Glomerular endothelial cell (primary cell): ENCODE measurements at places on chromosomes 4 and X. TPM values are rescaled to one million over a fixed set of nuclear protein-coding genes. Genes with fewer than 3 reads are reported as not detected.

The TCEAL6 gene
- not detected in 2 replicates for total RNA-seq

The GIMD1 gene
- total RNA-seq: not detected in 2 replicates

DNA sequence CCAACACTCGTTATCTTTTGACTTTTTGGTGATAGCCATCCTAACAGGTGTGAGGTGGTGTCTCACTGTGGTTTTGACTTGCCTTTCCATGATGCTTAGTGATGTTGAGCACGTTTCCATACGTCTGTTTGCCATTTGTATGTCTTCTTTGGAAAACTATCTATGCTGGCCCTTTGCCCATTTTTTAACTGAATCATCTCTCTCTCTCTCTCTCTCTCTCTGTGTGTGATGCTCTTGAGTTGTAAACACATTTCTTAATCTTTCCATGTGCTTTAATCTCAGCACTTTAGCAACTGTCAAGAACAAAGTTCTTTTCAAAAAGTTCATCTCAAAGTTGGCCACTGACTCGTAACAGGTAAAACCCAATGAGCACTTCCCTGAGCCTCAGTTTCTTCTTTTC lies 10.5 kb downstream of the SORBS2 start:
- no peak for DNase-seq

DNA sequence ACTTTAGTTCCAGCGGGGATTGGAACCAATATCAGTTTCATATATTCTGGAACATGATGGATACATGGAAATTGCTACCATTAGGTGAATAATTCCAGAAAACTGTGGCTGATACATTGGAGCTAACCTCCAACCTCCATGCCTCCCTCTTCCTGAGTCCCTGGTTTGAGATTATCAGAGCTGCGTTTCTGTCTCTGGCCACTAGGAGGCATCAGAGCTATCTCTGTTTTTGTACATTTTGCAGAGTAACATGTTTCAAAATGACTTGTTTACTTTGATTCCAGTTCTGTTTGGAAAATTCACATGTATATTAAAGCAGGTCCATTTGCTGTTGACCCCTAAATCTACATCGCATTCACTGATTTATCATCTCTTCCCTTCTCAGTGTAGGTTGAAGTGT lies 2.4 kb upstream of the RAB40AL start:
- DNase-seq: no peak

- no peak for DNase-seq
Observed at GRCh38 chr4:121112530-121112929, 40.2 kb upstream of the NDNF start.

GRCh38 chrX:39602195-39602594 lies 495.6 kb downstream of the BCOR start:
- no peak for DNase-seq

- DNase-seq: no peak
Observed at GRCh38 chr4:183988874-183989273, 83.8 kb downstream of the STOX2 start.

- DNase-seq: no peak
Observed at GRCh38 chr4:147633113-147633512, 15.9 kb downstream of the TMEM184C start.

DNA sequence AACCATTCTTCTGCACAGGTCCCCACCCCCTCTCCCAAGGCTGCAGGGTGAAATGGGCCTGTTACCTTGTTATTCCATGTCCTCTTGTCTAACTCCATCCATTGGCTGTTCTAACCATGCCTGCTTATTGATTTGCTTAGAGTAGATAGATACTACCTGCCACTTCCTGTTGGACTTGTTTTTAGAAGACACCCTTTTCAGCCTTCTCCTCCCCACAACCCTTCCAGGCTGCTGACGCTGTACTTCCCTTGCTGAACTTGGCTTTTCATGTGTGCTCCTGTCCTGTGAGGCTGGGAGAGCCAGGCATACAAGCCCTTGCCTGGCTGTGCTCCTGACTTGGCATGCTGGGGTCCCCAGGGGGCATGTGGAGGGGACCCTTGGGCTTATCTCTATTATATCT lies 81.9 kb downstream of the AASDH start:
- DNase-seq: no peak

GRCh38 chrX:45322820-45323219 lies 122.1 kb upstream of the DIPK2B start:
- no peak for DNase-seq

DNA sequence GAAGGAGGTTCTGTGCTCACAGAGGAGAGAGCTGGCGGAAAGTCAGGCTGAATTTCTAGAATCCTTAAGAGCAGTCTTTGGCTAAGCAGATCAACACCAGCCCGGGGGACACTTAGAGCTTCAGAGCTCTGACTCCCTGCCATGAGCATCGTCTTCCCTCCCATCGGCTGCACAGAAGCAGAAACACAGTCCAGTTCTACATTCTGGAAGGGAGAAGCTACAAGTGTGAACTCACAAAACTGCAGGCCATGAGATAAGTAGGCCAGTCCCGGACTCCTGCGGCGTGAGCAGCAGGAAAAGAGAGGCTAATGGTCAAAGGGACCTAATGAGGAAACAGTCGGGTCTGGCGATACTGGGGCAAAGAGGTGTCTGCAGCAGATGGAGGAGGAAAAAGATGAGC lies 211.5 kb downstream of the DHX15 start:
- no peak for DNase-seq
